Epithelial cell of alveolus of lung (primary cell): ENCODE measurements at places on chromosomes 5 and 9. TPM values are rescaled to one million over a fixed set of nuclear protein-coding genes. Genes with fewer than 3 reads are reported as not detected.

The ADRB2 gene
- total RNA-seq: 0.65 and 0.72 TPM in 2 replicates

The SLC6A18 gene
- total RNA-seq: not detected in 2 replicates

The RFESD gene
- 1.3 and 7.1 TPM in 2 replicates for total RNA-seq

The SVEP1 gene
- total RNA-seq: 3.2 and 14.1 TPM in 2 replicates

The SPAAR gene
- 0.39 and 1.2 TPM in 2 replicates for total RNA-seq

The SLC45A2 gene
- not detected in 2 replicates for total RNA-seq
